Vagina (tissue), 2 donors: ENCODE measurements at places on chromosomes 5 and 9.

DNA sequence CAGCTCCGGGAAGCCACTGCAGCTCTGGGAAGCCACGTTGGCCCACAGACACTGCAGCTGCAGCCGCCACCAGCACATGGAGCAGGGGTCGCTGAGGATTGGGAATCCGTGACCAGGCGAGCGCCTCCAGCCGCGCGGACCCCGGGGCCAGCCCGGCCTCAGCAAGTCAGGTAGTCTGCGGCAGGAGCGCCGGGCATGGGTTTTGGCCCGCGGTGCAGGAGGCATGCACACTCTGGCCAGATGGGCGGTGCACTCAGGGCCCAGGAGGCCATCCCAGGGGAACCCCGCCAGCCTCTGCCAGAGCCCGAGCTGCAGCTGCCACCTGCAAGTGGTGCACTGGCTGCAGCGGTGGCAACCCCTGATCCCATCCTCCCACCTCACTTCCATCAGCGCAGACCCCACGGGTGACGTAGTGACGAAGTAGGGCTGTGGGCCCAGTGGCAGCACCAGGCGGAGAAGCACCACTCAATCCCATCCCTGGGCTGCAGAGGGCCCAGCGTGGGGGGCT, 368.3 kb upstream of the SPATA31A5 start:
- DNase-seq = no peak

- DNase-seq = no peak
Measured at GRCh38 chr9:101601904-101602765, 7.4 kb upstream of the PPP3R2 start.

DNA sequence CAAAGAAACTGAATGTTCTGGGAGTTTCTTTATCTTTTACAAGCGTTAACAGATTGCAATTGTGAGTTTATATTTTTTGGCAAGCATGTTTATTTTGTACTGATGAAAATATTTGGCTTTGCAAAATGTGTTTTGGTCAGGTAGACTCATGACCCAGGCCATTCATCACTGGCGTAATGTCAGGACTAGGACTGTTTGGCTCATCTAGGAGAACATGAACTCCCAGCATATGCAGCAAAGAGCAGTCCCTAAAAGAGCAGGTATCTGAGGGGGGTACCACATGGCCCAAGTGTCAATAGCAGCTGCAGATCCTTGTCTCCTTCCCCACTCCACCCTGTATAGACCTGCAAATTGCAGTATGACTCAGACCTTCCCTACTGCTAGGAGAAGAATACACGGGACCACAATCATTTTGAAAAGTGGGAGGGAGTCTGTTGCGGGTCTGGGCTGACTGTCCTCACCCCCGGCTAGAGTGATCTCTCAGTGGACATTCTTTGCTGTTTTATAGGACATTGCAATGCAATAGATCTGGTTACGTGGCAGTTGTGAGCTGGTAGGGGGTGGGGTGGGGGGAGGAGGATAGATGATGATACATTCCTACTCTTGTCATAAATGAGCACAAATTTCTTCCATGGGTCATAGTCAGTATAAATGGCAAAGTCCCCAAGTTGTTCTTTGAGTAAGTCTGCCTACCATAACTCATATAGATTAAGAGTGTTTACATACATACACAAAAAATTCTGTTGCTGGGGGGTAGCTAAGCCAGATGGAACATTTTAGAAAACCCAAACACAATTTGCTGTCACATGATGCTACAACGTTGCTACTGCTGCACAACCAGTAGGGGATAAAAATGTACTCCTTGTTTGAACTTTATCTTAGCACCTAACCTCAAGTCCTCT, 20.8 kb upstream of the SNCAIP start:
- DNase-seq = no peak

DNA sequence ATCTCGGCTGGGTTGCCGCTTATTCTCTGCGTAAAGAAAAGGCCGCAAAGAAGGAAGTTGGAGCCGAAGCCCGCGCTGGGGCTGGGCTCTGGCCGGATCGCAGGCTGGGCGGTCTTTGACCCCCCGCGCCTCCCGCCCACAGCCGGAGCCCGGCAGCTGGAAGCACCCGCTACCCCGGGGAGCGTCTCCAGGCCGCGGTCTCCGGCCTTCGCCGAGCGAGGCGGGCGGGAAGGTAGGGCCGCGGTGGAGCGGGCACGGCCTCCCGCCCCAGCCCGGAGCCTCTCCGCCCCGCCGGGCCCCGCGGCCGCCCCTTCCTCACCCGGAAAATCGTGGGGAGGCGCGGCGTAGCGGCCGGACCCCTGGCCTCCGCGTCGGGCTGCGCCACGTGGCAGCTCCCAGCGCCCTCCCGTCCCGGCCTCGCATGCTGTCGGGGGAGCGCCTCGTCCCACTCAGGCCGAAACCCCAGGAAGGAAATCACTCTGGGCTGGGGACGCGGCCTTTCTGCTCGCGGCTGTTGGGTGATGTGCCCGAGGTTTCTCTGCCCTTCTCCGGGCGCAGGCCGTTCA, 12.0 kb downstream of the FOXD1 start:
- no peak for DNase-seq

GRCh38 chr9:112726428-112726827, 8.5 kb upstream of the INIP start:
- no peak for DNase-seq

DNA sequence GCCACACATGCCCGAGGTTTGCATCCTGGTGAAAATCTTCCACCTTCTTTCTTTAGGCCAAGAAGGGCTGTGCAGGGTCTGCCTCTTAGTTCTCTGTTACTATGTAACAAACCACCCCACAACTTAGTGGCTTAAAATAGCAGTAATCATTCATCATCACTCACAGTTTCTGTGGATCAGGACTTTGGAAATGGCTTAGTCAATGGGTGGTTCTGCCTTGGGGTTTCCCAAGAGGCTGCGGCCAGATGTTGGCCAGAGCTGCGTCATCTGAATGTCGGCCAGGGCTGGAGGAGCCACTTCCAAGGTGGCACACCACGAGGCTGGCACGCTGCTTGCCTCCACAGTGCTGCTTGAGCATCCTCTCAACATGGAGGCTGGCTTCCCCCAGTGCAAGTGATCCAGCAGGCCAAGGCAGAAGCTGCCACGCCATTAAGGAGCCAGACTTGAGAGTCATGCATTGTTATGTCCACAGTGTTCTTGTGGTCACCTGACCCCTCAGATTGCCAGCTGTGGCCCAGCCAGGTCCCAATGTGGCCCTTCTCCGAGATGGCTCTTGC, 135.2 kb downstream of the RXRA start:
- no peak for DNase-seq

DNA sequence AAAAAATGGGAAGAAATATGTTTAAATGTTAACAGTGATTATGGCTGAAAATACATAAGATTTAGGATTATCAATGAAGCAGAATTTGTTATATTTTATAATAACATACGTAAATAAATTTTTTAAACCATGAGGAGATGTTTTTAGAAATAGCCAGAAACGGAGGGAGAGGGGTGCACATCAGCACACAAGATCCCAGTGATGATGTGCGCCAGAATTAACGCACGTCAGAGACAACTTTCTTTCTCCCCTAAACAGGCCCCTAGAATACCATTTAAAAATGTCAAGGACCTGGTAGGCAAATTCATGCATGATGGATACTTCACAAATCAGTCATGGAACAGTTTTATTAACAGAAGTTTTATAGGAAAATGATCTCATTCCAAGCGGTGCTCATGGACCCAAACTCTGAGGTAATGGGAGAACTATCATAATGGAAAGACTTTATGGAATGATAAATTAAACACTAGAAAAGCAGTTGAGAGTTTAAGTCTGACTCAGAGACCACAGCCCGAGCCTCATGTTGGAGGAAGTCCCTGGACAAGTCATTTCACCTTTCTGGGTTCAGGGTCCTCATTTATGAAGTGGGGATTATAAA, 258.9 kb upstream of the GAS1 start:
- no peak for DNase-seq

DNA sequence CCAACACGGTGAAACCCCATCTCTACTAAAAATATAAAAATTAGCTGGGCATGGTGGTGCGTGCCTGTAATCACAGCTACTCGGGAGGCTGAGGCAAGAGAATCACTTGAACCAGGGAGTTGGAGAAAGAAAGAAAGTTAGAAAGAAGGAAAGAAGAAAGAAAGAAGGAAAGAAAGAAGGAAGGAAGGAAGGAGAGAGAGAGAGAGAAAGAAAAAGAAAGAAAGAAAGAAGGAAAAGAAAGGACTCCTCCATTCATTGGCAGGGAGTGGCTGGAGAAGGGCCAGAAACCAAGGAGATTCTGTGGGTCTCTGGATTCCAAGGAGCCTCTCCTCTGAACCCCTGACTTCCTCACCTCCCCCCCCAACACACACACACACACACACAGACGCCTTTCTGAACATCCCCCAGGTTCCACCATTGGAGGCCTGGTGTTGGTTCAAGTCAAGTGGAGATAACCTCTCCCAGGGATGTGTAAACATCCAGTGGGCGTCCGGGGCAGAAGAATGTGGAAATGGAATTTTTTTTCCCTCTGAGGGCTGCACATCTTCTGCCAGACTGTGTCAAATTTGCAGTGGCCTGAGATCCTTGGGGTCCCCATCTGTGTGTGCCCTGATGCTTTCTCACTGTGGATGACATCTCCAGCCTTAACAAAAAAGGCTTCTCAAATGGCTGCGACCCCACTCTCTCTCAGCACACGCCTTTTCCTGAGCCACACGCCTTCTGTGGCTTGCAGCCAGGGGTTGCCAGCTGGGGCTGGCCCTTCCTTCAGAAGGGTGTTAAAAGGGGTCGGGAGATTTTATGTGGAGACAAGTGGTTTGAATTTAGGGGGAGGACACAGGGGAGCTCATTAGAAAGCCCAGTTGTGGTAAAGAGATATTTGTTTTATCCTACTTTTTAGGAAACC, 109.3 kb upstream of the HAND1 start:
- no peak for DNase-seq

- DNase-seq = no peak
Measured at GRCh38 chr5:41893074-41893851, 10.9 kb upstream of the RIMOC1 start.

- no peak for DNase-seq
Measured at GRCh38 chr5:169335806-169336205, 34.9 kb upstream of the SLIT3 start.

DNA sequence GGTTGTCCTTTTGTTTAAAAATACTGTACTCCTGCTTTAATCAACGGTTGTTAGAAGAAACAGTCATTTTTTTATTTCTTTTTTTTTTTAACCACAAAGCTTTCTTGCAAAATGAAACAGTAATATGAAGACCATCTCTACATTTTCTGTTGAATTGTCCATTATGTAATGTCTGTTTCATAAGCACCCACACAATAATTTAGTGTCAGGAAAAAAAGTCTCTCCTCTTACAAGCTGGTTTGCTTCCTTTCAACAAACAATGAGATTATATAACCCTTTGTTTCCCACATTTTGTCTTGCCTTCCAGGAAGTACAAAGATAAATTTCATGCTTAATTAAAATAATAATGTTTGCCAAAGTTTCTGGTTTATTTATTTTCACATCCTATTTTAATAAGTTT, 16.7 kb downstream of the CTNNAL1 start:
- DNase-seq = no peak

- no peak for DNase-seq
Measured at GRCh38 chr5:121979691-121980090, 17.9 kb downstream of the SRFBP1 start.

DNA sequence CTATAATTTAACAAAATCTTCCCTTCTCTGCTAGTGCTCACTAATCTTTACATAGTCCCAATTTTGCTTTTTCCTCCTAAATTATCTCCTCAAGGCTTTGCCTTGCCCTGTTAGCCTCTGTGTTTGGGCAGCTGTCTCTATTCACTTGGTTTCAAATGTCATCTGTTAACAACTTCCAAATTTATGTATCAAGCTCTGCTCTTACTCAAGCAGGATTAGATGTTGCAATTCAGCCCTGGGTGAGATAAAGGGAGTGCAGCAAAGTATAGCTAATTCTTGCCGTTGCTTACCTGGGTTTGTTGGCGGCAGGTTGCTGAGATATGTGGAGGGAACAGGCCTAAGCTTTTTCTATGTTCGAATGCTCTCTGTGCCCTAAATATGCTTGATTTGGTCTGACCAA, 483.8 kb downstream of the DMAC1 start:
- no peak for DNase-seq
